ENCODE measurements at places on chromosomes 11 and 22. TPM values are rescaled to one million over a fixed set of nuclear protein-coding genes. Genes with fewer than 3 reads are reported as not detected.

Gene SMTNL1
- total RNA-seq = not detected

Gene CATSPER1
- total RNA-seq = not detected

Gene NTM
- total RNA-seq = not detected

DNA sequence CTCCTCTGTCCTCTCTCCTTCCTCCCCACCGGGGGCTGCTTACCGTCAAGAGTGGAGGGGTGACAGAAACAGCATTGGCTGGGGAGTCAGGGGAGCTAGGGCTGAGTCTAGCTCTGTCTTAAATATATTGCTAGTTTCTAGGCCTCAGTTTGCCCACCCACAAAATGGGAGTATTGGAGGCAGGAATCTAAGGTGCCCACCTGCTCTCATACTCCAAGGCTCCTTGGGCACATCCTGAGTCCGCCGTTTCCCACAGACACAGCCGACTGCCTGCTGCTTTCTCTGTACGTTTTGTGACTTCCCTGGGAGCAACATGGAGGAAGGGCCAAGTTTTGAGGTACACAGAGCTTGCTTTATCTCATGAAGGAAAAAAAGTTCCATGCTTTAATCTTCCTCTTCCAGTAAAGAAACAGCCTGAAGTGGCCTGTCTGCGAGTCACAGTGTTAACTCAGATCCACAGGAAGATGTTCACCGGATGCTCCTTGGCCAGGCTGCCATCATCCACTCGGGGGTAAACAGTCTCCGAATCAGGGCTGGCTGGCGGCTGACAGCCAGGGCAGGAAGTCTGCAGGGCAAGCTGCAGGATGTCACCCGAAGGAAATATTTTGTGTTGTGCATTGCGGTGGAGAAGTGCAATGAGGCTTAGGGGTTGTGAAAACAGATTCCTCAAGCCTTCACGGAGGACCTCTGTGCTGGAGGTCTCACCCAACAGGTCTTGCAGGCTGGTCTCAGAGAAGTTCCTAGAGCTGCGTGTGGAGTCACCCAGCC is 11.0 kb upstream of the CERK start:
- no peak overlapping the region for H3K4me3 ChIP-seq
- DNase-seq = no peak
- H3K27ac ChIP-seq = no peak overlapping the region
- peaks cover 25% of the 10 kb centered on the region for H3K27me3 ChIP-seq

DNA sequence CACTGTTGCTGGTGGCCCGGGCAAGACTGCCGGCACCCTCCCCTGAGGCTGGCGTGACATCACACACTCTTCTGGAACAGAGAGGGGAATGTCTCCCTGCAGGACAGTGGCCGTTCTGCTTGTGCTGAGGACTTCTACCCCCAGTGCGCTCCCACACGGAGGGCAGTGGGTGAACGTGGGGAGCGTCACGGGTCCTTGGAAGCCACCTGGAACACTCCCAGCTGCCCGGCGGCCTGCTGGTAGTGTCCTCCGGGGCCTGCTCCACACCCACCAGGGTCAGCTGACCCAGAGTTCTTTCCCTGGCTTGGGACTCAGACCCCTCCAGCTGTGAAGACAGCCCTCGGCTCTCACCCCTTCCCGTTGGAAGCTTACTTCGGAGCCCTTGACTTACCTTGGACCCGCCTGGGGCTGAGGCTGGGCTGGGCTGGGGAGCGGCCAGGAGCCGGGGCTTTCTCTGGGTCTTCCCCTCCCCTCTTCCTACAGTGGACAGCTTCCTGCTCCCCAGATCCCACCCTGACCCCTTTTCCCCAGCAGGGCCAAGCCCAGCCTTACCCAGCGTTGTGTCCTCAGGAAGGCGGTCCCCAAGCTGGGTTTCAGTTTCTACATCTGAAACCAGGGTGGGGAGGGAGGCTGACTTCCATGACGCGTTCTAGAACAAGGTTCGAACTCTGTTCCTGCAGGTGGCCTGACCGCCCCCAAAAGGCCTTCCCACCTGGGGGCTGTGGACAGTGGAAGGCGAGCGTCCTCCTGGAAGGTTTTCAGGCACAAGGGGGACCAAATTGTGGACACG is 14.8 kb upstream of the GAL start:
- peaks cover 33% of the 10 kb centered on the region for H3K27me3 ChIP-seq
- no peak for DNase-seq
- no peak overlapping the region for H3K27ac ChIP-seq
- no peaks in the 10 kb centered on the region for H3K4me1 ChIP-seq
- no peak overlapping the region for H3K4me3 ChIP-seq
- no peaks in the 10 kb centered on the region for H3K36me3 ChIP-seq

DNA sequence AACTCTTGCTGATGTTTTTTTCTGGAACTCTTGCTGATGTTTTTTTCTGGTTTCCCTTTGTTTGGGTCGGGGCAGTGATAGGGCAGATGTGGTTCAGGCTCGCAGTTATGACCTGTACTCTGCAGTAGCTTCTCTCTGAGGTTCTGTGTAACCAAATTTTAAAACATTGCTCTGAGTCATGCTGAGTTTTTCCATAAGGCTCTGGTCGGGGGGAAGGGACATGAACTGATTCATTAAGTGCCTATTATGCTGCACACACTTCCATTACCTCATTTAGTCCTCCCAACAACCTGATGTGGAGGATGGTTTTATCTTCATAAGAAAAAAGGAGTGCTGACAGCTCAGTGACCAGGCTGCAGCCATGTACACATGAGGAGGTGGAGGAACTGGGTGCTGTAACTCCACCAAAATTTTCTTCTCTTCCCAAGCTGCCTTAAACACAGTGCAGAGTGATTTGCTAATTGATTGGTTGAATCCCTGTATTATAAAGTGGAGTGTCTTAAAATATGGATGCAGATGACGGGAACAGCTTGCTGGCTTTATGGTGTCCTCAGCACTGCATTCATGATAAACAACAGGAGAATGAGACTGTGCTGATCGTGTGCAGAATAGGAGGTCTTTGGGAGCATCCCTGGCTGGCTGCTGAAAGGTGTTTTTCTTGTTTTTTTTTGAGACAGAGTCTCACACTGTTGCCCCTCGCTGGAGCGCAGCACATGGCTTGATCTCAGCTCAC is 19.1 kb downstream of the TNRC6B start:
- peaks cover 1% of the 10 kb centered on the region for H3K36me3 ChIP-seq
- H3K27ac ChIP-seq = no peak overlapping the region
- H3K4me3 ChIP-seq = no peak overlapping the region
- H3K27me3 ChIP-seq = no peaks in the 10 kb centered on the region
- no peak for DNase-seq

GRCh38 chr11:109993786-109994185 is 99.4 kb upstream of the ZC3H12C start:
- no peak overlapping the region for H3K27ac ChIP-seq
- H3K36me3 ChIP-seq = no peaks in the 10 kb centered on the region
- no peaks in the 10 kb centered on the region for H3K27me3 ChIP-seq
- no peaks in the 10 kb centered on the region for H3K4me1 ChIP-seq

DNA sequence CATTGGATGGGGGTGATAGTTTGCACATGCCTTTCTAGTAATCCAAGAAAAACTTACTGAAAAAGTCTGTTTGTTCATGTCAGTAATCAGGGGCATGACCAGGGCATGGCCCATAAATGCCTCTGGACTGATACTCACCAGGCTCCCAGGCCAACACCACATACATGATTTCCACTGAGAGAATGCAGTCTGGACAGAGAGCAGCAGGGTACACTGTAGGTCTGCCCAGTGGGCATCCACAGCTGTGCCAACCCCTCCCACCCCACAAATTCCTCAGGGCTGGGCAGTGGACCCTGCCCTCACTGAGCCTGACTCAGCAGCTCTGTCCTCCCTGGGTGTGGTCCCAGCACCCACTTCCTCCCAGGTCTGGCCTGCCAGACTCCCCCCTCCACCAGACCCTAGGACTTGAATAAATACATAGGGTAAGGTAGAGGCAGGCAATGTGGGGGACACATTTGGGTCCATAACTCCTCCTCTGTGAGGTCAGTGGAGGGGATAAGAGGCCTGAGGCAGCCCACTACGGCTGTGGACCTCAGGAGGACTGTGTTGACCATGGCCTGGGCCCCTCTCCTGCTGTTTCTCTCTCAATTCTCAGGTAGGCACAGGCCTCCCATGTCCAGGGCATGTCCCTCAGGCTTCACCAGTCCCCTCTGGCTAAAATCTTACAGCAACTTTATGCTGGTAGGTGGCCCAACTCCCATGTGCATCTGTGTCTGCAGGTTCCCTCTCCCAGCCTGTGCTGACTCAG is 92.2 kb upstream of the TOP3B start:
- 0 out of 2 replicates have a peak, but pooled peaks cover 2% of the 10 kb centered on the region for H3K27me3 ChIP-seq
- H3K4me1 ChIP-seq = peaks cover 15% of the 10 kb centered on the region
- no peaks in the 10 kb centered on the region for H3K36me3 ChIP-seq

DNA sequence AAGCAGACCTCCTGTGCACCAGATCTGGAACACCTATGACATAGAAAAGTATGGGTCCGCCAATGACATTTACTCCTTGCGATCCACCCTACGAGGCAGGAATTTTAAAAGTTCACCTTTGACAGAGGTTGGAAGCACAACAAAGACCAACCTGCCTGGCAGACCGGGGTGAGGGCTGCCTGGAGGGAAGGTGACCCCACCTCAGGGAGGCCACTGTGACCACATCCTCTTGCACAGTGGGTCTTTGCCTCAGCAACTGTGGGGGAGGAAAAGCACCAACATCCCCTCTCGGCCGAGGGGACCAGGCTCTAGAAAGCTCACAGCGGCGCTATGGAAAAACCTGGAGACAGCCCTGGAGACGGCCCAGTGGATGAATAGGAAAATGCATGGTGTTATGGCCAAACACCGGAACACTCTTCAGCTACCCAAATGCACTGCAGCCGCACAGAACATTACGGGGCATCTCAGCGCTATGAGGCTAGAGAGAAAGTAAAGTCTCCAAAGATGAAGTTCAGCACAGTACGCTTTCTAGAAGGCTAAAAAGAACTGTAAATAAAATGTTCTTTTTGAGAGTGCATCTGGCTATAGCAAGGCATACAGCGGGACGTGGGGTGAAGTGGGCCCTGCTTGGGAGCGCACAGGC is 1.8 kb upstream of the SHISAL1 start:
- no peak overlapping the region for H3K4me3 ChIP-seq
- no peaks in the 10 kb centered on the region for H3K4me1 ChIP-seq
- no peak for DNase-seq
- no peaks in the 10 kb centered on the region for H3K36me3 ChIP-seq

- no peaks in the 10 kb centered on the region for H3K27me3 ChIP-seq
- peak; percentile 41 for DNase-seq
- peaks cover 20% of the 10 kb centered on the region for H3K4me1 ChIP-seq
- no peak overlapping the region for H3K4me3 ChIP-seq
Observed at GRCh38 chr22:23591201-23591791, 11.2 kb upstream of the IGLL1 start.

GRCh38 chr11:32584921-32585320 is 1.3 kb downstream of the EIF3M start:
- peak overlapping the region; percentile 88 for H3K4me3 ChIP-seq
- H3K27me3 ChIP-seq = no peaks in the 10 kb centered on the region
- no peak overlapping the region for H3K27ac ChIP-seq
- DNase-seq = no peak

DNA sequence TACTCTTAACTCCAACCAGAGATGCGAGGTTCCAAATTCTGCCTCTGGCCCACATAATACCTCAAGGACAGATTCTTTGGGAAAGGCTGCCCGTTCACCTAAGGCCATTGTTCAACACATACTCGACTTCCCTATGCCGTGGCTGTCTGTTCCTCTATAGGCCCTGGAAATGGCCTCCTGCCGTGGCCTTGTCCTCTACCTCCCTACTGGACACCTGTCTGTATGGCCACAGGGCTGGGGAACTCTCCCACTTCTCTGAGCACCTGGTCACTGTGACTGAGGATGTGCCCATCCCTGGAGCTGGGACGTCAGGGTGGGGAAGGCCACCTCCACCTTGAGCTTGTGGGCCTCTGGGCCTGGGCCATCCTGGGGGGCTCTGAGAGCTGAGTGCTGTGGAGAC is 340.5 kb upstream of the B3GAT1 start:
- H3K4me3 ChIP-seq = no peak overlapping the region
- peaks cover 29% of the 10 kb centered on the region for H3K27me3 ChIP-seq
- H3K4me1 ChIP-seq = peaks cover 12% of the 10 kb centered on the region
- no peak for DNase-seq

DNA sequence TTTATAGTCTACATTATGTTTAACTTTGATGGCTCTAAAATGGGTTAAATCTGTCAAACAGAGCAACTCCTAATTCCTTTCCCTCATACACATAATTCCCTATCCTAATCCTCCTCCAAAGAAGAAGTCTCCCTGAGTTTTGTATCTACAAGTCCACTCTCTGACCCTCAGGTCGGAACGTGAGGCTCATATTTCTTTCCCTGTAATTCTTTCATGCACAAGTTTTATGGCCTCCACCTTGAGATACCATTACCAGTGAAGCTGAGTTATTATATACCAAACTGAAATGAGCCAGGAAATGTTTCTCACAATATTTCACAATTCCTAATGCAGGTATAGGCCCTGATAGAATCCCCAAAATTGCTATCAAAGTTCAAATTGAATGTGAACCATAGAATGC is 106.4 kb downstream of the CASP12 start:
- no peak overlapping the region for H3K27ac ChIP-seq
- no peaks in the 10 kb centered on the region for H3K36me3 ChIP-seq
- no peak overlapping the region for H3K4me3 ChIP-seq
- DNase-seq = no peak

GRCh38 chr11:126926376-126926791 is 74.2 kb downstream of the KIRREL3 start:
- no peaks in the 10 kb centered on the region for H3K36me3 ChIP-seq
- H3K27ac ChIP-seq = no peak overlapping the region
- H3K4me1 ChIP-seq = no peaks in the 10 kb centered on the region
- no peak overlapping the region for H3K4me3 ChIP-seq

DNA sequence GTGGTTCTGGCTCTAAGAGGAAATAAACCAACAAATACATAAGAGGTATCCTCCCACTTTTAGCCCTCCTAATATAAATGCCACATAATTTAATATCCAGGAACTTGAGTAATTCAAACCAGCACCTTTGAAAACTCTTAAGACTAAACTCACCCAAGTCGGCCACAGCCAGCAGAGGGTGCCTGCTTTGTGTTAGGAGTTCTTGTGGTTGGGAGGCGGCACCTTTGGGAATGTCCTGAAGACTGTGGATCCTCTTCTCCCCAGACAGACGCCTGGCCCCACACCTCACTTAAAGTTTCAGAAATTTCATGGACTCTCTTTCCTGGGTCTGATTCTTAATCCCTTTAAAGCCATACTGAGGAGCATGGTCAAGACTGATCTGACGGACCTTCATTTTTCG is 169.0 kb downstream of the TBC1D22A start:
- H3K27me3 ChIP-seq = no peaks in the 10 kb centered on the region
- H3K4me3 ChIP-seq = no peak overlapping the region
- peaks cover 45% of the 10 kb centered on the region for H3K4me1 ChIP-seq
- no peak for DNase-seq
- H3K27ac ChIP-seq = no peak overlapping the region

DNA sequence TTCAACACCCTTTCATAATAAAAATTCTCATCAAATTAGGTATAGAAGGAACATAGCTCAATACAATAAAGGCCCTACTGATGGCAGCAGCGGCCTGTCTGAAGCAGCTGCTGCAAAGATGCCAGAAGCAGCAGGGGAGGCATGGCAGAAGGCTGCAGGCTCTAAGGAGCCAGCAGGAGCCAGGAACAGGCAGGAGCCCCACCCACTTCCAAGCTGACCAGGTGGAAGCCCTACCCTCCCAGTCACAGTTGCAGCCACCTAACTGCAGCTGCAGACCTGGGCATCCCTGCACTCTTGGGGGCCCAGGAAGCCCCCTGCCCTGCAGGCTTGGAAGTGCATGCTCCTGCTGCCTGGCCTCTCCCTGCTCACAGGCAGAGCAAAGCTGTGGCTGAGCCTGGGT is 18.2 kb upstream of the OR6A2 start:
- no peak overlapping the region for H3K4me3 ChIP-seq
- no peaks in the 10 kb centered on the region for H3K4me1 ChIP-seq
- H3K27ac ChIP-seq = no peak overlapping the region
- no peaks in the 10 kb centered on the region for H3K27me3 ChIP-seq
- DNase-seq = no peak
- no peaks in the 10 kb centered on the region for H3K36me3 ChIP-seq
